ENCODE measurements at places on chromosomes 6 and 20. TPM values are rescaled to one million over a fixed set of nuclear protein-coding genes. Genes with fewer than 3 reads are reported as not detected.
A peak's percentile ranks its signal among the peaks of the same experiment; 100 is the strongest.

DNA sequence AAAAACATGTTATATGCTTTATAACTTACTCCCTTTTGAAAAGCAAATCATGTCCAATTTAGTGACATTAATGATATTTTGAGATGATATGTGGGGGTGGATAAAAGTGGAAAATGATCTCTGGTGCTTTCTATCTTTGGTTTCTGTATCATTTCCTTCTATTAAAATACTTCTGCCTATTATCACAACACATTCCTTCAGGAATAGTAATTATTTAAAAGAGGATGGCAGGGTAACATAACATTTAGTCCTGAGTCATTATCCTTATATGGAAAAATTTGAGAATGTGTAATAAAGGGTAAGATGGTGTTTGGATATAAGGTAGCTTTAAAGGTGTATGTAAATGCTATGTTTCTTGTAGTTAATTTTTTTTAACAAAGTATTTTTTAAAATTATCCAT, 657.7 kb downstream of the PHF3 start:
- DNase-seq: no peak

The JPH2 gene
- total RNA-seq: 13.8 TPM

DNA sequence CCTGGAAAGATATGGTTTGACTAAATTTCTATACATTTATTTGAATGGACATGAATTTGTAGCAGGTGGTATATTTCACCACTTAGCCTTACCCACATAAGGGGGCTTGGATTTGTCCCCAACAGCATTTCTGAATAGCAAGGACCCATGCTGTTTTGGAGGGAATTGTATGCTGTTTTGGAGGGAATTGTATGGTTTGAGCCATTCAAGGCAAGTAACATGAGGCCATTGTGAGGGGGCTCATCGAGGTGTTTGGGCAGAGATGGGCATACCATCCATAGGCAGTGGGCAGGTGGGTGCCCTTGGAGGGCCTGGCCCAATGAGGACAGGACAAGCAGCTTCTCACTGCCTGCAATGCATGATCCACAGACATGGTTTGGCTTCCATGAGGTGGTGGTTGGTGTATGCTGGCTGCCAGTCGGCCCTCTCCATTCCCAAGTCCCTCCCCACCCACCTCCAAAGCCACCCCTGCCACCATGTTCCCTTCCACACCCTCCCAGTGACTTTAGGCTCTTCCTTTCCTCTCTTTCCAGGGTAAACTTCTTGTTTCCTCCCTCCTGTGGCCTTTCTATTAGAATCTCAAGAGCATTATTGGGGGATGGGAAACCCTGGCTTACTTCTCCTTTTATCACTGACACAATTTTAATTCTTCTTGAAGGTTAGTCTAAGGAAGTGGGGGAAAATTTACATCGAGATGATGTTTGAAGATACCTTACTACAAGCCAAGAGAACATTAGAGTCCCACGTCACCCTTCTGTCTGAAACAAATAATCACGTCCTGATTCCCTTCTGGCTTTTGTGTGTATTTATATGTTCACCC, 13.2 kb upstream of the PXDC1 start:
- DNase-seq: peak; percentile 72

DNA sequence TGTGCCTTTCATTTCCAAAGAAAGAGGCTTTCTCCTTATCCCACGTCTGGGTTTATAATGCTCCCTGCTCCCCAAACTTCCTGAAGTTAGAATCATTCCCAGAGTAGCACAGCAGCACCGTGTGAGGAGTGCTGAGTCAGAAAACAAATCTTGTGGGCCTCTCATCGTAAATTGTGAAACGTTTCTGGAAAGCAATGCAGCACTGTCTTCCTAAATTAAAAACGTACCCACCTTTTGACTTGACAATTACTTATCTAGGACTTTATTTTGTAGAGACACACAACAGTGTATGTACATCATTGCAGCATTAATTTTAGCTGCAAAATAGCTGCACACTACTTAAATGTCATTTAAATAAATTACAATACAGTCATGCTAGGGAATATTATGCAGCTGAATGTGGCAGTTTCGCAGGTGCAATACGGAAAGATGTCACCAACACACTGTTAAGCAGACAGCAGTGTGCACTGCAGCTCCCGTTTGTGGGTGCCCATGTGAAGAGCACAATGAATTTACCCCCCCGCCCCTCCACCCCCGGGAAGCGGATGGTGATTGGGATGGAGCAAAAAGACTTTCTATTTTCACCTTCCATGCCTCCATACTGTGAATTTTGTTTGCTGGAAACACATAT, 30.8 kb downstream of the RRBP1 start:
- no peak for DNase-seq

GRCh38 chr6:11393713-11394627, 143.6 kb upstream of the TMEM170B start:
- DNase-seq: no peak

The HLA-DRA gene
- 158 TPM for total RNA-seq

GRCh38 chr6:140002396-140003022, 628.1 kb upstream of the CITED2 start:
- no peak for DNase-seq

DNA sequence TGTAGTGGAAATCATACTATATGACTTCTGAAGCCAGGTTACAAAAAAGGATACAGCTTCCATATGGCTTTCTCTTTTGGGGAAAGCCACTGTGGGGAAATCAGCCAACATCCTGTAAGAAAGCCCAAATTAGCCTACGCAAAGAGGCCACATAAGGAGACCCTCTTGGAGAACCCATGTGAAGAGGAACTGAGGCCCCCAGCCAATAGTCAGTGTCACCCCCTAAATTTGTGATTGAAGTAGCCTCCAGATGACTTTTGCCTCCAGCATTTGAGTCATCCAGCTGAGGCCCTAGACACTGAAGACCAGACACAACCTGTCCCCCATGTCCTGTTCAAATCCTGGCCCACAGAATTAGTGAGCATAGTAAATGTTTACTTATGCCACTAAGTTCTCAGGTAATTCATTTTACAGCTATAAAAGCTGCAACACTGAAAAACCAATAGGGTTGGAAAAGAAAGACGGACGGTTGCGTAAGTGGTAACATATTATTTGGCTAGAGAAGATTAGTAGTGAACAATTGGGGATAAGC, 60.4 kb downstream of the HMGCLL1 start:
- no peak for DNase-seq

The COL20A1 gene
- total RNA-seq: not detected

The TCF15 gene
- not detected for total RNA-seq

- DNase-seq: no peak
Observed at GRCh38 chr6:7587631-7588100, 2.3 kb upstream of the SNRNP48 start.

- no peak for DNase-seq
Observed at GRCh38 chr6:158751224-158751623, 67.9 kb downstream of the EZR start.

The SLC17A2 gene
- not detected for total RNA-seq

The STK4 gene
- 25.8 TPM for total RNA-seq

DNA sequence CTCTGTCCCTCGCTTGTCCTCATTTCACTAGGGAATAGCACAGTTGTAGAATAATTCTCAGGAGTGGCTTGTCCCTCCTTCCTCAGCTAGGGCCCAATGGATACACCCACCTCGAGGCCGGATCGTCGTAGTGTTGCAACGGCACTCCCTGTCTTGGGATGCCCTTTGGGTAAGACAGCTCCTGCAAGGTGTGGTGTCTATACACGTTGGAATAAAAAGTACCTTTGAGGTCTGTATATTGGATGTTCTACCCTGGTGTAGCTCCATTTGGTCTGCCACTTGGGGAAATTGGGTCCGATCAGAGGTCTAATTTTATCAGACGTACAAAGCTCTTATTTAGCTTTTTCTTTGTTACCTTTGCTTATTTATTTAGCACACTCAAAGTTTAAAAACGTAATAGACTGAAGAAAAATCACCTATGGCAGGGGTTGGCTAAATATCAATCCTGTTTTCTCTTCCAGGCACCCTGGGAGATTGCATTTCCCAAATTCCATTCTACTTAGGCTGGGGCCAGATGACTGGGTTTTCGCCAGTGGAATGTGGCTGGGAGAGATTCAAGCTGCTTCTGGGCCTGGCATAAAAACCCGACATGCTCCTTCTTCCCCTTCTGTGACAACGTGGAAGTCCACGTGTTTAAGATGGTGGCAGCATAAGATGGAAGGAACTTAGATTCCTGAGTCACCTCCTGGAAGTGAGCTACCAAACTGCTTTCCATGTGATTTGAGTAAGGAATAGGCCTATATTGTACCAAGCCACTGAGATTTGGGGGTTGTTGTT, 82.3 kb upstream of the CD83 start:
- DNase-seq: no peak

- DNase-seq: no peak
Observed at GRCh38 chr20:21396599-21397340, 556 bp downstream of the NKX2-4 start.

The ENPP1 gene
- total RNA-seq: 14.7 TPM

GRCh38 chr20:36144336-36144735, 10.2 kb upstream of the EPB41L1 start:
- DNase-seq: no peak

GRCh38 chr6:160895562-160895961, 96.0 kb upstream of the MAP3K4 start:
- no peak for DNase-seq

DNA sequence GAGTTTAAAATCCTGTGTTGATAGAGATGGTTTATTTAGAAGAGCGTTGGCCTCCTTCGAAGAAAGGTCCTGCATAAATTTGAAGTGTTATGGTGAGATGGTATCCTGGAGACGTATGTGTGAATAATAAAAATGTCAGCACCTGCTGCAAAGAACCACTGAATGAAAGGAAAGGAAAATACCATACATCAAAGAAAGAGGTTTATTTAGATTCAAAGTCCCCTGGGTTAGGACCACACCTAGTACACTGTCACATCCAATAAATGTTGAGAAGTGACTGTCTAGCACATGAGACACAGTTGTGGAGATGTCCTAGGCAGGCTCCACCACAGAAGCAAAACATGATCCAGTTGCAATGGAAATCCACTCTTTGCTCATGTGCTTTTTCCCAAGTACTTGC, 214.7 kb downstream of the PAX1 start:
- DNase-seq: no peak

GRCh38 chr6:42530751-42531150, 33.1 kb upstream of the UBR2 start:
- DNase-seq: no peak

DNA sequence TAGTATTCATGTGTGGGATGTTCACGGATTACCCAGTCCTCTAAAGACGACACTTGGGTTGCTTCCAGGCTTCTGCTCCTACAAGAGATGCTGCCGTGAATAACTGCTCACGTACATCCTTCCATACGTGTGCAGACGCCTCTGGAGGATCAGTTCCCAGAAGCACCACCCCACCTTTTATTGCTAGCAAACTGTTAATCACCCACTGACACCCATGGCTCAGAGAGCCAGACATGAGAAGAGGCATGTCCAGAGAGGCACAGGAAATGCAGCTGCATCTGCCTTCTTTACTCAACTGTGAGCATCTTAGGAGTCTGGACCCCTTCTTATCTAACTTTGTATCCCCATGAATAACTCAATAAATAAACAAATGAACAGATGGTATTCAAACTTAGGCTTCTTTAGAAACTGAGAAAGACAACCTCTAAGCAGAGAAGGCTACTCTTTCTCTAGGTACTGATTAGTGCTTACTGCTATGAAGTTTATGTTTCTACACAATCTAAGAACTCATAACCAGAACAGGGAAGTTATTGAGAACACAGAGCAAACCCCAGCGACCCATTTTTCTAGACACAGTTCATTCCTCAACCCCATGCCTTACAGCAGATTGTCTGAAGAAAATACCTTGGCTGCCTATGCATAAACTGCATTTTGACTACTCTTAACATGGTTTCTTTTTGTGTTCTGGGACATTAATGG, 228.7 kb upstream of the RREB1 start:
- no peak for DNase-seq

- peak; percentile 93 for DNase-seq
Observed at GRCh38 chr6:73461537-73462350, at the start of gene MTO1. MTO1 (plus strand) TSS chr6:73461737; CDS start chr6:73461855, 118 bp downstream.

The SLC32A1 gene
- total RNA-seq: not detected

The SAYSD1 gene
- 10.6 TPM for total RNA-seq

DNA sequence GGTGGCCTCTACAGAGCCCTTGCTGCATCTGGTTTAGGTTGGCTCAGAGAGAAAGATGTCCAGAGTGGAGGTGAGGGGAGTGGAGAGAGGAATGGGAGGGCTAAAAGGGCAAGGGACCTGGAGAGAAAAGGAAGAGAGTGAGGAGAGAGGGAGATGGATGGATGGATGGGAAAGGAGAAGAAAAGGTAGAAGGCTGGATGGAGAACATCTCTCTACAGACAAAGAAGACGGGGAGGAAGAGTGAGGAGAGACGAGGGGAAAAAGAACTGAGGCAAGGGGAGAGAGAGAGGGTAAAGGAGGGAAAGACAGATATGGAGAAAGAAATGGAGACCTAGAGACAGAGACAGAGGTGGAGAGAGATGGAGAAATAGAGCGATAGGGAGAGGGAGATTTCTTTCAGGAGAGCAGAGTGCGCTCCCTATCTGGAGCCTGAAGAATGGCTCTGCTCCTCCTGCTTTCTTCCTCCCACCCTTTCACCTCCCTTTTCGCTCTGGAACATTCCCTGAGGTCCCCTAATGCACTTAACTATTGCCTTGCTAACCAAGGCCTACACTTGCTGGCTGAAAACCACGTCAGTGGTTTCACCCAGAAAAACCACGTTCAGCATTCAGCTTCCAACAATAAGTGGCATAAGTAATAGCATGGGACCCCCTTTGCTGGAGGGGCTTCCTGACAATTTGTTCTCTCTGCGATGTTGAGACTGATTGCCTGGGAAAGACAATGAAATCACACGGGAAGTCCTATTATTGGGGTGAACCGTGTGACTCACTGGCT, 286.3 kb downstream of the CDH26 start:
- peak; percentile 58 for DNase-seq

GRCh38 chr6:130394246-130394645, 28.4 kb downstream of the TMEM200A start:
- DNase-seq: no peak

DNA sequence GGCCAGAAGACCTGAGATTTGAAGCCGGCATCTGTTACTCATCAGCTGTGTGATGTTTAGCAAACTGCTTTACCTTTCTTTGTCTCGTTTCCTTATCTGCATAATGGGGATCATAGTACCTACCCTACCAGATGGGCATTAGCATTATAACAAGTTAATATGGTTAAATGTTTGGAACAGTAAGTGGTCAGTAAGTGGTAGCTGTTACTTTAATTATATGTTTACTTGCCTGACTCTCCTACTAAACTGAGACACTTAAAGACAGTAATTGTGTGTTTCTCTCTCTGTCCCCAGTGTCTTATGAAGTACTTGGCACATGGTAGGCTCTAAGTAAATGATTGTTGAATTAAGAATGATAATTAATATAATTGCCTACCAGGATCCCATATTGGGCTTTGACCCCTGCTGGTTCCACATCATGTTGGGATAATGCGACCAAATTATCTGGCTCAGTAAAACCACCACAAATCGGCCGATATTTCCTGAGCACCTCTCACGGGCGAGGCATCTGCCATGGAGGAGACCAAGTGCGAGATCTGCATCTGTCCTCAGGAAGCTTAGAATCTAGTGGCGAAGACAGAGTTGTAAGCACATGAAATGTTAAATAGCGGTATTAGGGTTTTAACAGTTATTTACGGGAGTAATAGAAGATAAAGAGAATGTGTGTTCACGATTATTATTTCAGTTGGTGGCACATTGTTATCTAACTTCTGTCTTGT, 31.4 kb downstream of the PTK7 start:
- DNase-seq: no peak

The TBC1D7 gene
- total RNA-seq: 13.0 TPM

GRCh38 chr6:45538641-45539547, 161.2 kb upstream of the SUPT3H start:
- no peak for DNase-seq

The LTB gene
- 5.4 TPM for total RNA-seq

All from vagina (tissue), 2 donors.